ENCODE measurements at places on chromosomes 6 and 20. TPM values are rescaled to one million over a fixed set of nuclear protein-coding genes. Genes with fewer than 3 reads are reported as not detected.

DNA sequence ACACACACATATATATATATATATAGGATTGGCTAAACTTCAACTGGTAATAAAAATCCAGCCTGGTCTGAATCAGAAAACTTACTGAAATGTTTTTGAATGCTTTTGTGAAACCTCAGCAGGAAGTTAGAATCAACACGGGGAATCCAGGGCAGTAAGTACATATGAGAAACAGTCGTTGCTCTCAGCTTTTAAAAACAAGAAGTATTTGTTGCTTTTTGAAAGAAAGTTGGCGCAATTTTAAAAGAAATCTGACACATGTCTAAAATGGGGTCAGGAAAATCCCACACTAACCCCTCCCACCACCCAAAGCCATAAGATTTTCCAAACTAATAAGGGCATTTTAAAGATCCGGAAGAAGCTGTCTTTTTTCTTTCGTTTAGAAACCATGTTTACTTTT is 11.5 kb upstream of the CCDC170 start:
- DNase-seq, result no peak
- H3K4me1 ChIP-seq, result peaks cover 14% of the 10 kb centered on the region
- peak overlapping the region; percentile 87 for H3K27ac ChIP-seq
- peak overlapping the region; percentile 61 for H3K4me3 ChIP-seq

- no peaks in the 10 kb centered on the region for H3K36me3 ChIP-seq
- no peak for DNase-seq
- no peaks in the 10 kb centered on the region for H3K4me1 ChIP-seq
- no peak overlapping the region for H3K4me3 ChIP-seq
- no peaks in the 10 kb centered on the region for H3K27me3 ChIP-seq
These were observed 133.6 kb downstream of the TFAP2B start for GRCh38 chr6:50952092-50952907.

- H3K27me3 ChIP-seq, result no peaks in the 10 kb centered on the region
- H3K27ac ChIP-seq, result peak overlapping the region; percentile 16
- H3K4me3 ChIP-seq, result peak overlapping the region; percentile 28
- peaks cover 50% of the 10 kb centered on the region for H3K4me1 ChIP-seq
- H3K36me3 ChIP-seq, result peaks cover 33% of the 10 kb centered on the region
These were observed 12.7 kb downstream of the PANK2 start for GRCh38 chr20:3901706-3902440.

DNA sequence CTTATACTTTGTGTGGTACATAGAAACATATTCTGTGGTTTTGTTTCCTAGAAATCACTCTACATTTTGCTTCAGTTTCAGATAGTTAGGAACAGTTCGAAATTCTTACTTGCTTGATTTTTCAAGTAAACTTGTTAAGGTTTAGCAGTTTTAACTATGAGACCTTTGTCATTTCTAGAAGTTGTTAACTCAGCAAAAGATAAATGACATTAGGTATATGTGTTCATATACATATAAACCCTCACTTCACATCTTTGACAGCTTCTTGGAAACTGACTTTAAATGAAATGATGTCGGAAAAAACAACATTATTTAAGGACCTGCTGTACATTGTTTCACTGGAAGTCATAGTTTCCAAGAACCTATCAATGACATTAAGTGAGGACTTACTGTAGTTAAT is 96.2 kb downstream of the FIG4 start:
- H3K36me3 ChIP-seq, result peaks cover 9% of the 10 kb centered on the region
- H3K27ac ChIP-seq, result no peak overlapping the region
- H3K4me3 ChIP-seq, result no peak overlapping the region
- no peaks in the 10 kb centered on the region for H3K27me3 ChIP-seq

The MEP1A gene
- not detected for total RNA-seq

The CHRNA4 gene
- total RNA-seq, result not detected

- no peaks in the 10 kb centered on the region for H3K27me3 ChIP-seq
- DNase-seq, result no peak
- no peak overlapping the region for H3K27ac ChIP-seq
These were observed 11.6 kb downstream of the CHRNA4 start for GRCh38 chr20:63349516-63349895.

The FUT9 gene
- total RNA-seq, result not detected

The ISM1 gene
- total RNA-seq, result 3.7 TPM

DNA sequence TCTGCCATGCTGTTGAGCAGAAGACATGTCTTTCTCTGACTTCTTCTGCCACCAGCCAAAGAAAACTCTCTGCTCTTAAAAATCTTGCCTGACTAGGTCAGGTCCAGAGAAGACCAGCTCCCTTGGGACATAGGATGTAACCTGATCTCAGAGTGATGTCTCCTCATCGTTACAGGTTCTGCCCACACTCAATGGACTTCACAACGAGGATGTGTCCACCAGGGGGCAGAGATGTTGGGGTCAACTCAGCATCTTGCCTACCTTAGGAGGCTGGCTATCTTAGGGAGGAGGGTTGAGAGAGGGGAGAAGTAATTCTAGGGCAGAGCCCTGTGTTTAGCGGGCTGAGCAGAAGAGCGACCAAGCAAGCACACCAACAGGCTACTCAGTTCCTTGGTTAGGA is 207.6 kb upstream of the CDH4 start:
- no peaks in the 10 kb centered on the region for H3K27me3 ChIP-seq
- no peaks in the 10 kb centered on the region for H3K36me3 ChIP-seq
- H3K4me1 ChIP-seq, result no peaks in the 10 kb centered on the region
- DNase-seq, result no peak
- H3K27ac ChIP-seq, result no peak overlapping the region

The TNFRSF6B gene
- total RNA-seq, result not detected

Data from activated CD8-positive, alpha-beta T cell treated with anti-CD3 and anti-CD28 coated beads, Interleukin-2, amount 10 ng/mL, durations not matched to agents 7 days and 5 days (primary cell).